ENCODE measurements at places on chromosomes 12 and 14. TPM values are rescaled to one million over a fixed set of nuclear protein-coding genes. Genes with fewer than 3 reads are reported as not detected.

The JKAMP gene
- 28.2 TPM for total RNA-seq

The USP15 gene
- 48.2 TPM for total RNA-seq

DNA sequence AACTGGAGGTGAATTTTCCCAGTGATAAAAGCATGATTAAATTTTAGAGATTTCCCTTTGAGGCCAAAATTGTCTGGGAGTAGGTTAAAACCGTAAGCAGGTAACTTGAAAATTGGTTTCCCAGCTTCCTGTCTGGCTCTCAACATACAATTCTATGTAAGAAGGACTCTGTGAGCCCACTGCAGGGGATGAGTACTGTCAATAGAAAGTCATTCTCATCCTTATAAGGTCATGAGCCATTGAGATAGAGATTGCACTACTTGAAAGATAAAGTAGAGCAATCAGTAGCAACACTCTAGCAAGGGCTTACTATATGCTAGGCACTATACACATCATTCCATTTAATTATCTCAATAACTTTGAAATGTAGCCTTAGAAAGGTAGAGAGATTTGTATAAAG is 225.6 kb upstream of the HMGA2 start:
- DNase-seq = no peak

DNA sequence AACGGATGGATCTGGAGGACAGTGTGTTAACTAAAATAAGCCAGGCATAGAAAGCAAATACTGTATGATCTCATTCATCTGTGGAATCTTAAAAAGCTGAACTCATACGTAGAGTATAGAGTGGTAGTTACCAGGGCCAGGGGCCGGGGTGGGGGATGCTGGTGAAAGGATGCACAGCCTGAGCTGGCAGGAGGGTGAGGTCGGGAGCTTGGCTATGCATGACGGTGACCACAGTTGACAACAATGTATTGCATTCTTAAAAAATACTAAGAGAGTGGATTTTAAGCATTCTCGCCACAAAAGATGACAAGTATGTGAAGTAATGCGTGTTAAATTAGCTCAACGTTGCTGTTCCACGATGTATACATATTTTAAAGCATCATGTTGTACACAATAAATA is 351.3 kb downstream of the TMEM121 start:
- DNase-seq = no peak

- DNase-seq = no peak
These were observed 4.6 kb downstream of the NYNRIN start for GRCh38 chr14:24403294-24403998.

DNA sequence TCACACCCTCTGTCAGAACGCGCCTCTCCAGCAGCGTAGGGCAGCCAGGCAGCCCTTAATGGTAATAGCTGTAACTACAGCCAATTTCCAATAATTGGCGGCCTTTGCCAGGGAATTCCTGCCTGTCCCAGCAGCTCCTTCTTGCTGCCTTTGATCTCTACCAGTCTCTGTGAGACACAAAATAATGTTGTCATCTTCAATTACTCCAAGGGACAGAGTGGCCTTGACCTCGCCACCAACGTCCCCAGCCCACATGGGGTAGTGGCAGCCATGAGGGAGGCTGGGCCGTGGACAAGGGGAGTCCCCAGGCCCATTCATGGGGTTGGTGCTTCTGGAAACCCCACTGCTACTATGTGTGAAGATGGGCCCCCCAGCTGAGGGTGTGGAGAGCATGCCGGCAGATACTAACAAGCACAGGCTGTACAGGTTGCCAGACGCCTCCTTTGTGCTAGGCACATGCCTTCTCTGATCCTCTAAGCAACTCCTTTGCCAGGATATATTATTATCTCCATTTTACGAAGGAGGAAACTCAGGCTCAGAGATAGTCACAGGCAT is 17.4 kb upstream of the CLMN start:
- no peak for DNase-seq

GRCh38 chr14:97624985-97625384 is 827.8 kb downstream of the VRK1 start:
- no peak for DNase-seq
